Putamen (tissue), 1 donor: ENCODE measurements at places on chromosomes 1 and 21.
A peak's percentile ranks its signal among the peaks of the same experiment; 100 is the strongest.

DNA sequence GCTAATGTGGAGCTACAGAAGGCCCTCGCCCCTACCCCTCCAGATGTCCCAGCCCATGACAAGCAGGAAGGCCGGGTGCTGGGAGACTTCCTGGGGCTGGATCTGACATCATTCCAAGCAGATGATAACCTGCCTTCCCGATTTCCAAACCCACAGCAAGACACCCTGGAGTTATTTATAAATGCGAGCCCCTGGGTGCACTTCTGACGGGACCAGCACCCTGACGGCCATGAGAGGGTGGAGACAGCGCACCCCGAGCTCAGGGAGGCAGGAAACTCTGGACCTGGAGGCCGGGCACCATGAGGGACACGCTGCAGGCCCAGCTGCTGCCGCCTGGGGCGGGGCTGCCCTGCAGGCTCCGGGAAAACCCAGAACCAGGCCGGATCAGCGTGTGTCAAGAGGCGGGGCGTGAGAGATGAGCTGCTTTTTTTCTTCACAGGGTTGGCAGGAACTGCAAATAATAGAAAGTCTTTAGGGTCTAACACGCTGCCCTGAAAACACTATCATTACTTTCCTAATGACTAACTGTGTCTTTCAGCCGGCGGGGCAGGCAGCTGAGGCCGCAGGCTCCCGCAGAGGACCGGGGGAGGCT lies 2.5 kb upstream of the PCBP3 start:
- DNase-seq: no peak

DNA sequence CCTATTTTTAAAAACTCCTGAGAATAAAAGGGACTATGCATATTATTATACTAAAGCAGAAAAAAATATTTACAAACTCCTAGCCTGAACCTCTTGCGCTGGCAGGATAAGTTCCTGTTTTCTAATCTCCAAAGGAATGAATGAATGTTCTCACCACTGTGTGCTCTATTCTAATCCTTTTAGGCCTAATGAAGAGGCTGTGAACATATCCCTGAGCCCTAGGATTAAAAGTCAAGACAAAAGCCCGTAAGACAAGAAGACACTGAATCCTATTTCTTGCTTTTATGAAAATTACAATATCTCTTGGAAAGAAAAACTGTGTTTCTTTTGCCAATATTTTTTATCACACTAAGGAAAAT lies 317.5 kb downstream of the HHAT start:
- DNase-seq: no peak

- DNase-seq: no peak
These were observed 4.2 kb downstream of the AKT3 start for GRCh38 chr1:243845888-243846287.

- DNase-seq: no peak
These were observed 5.1 kb upstream of the HES4 start for GRCh38 chr1:1004780-1005697.

DNA sequence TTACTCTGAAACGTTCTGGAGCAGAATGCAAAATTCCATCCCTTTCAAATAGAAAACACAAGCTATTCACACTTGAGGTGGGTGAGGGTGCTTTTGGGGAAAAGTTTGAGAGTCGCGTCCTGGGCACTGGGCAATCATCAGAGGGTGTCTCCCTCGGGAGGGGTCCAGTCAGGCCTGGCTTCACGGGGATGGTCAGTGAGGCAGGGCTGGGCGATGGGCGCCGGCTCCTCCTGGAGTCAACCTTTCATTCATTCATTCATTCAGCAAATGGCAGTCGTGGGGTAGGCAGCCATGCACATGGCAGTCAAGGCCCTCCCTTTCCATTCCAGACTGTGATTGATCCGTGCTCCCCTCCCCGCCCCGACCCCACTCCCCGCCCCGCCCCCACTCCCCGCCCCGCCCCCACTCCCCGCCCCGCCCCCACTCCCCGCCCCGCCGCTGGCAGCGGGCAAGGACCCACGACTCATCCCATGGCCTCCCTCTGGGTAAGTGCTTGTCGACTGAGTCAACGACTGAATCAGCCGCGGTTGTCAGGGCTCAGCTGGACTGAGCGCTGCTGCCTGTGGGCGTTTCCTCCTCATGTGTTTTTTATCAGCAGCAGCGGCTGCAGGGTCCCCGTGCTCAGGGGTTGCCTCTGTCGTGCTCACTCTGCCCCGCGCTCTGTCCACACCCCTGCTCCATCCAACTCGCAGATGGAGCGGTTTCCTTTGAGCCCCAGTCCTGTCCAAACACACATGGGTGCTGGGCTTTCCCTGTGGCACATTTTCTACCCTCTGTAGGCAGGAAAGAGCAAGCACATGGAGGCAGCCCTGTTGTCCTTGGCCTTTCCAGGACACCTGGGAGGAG lies 12.5 kb upstream of the SPSB1 start:
- DNase-seq: no peak

DNA sequence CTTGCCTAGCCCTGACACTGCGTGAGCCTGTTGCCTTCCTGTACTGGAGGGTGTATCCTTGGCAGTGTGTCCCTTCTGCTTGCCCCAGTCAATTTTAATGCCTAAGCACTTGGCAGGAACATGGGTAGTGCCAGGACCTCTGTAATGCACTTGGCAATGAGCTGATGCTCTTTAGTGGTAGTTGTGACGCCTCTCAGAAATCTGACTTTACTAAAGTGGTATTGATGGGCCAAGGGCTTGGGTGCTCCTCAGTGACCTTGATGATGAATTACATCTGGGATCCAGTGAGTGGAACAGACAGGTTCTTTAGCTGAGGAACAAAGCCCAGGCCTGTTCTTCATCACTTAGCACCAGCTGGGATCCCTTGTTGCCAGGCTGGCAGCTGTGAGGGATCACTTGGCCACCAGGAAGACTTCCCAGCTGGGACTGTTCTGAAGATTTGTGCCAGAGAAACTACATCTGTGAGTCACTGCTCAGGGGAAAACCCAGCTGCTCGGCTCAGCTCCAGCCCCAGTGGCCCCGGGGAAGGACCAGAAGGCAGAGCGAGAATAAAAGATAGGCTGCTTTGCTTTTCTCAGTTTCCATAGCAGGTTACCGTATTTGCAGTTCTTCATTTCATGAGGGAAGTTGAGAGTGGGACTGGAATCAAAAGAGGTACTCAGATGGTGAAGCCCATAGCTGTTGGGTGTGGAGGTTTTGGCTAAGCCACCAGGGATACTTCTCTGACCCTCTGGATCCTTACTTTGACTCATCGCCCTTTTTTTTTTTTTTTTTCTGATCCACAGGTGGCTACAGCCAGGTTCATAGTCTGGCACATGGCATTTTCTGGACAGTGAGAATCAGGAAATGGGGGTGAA lies 28.5 kb upstream of the KCNA2 start:
- DNase-seq: peak; percentile 39

DNA sequence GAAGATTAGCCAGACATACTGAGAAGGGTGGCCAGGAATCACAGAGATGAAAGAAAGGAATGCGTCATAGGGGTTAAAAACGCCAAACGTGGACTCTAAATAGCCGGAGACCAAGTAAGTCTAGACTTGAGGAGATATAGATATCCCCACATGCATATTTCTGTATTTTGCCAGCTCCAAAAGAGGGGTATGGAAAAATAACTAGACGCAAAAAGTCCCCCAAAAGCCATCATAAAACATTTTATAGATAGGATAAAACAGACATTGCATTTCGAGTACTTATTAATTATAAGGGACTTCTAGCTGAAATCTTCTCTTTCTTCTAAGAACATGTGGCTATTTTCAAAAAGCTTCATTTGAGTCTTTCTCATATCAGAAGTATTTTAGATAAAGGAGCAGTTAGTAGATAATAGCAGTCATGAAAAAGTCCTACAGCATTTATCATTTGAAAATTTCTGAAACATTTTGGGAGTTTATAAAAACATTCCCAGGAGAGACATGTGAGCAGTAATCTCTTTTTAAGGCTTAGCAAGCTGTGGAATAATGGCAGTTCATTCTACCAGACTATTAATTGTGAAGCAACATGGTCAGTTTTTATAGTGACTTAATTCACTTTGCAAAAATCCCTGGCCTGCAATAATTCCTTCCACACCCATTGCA lies 6.1 kb downstream of the KIF26B start:
- DNase-seq: no peak

- no peak for DNase-seq
These were observed 4.8 kb downstream of the TP73 start for GRCh38 chr1:3657096-3657475.

GRCh38 chr1:3821447-3821846 lies 25.1 kb upstream of the LRRC47 start:
- no peak for DNase-seq

DNA sequence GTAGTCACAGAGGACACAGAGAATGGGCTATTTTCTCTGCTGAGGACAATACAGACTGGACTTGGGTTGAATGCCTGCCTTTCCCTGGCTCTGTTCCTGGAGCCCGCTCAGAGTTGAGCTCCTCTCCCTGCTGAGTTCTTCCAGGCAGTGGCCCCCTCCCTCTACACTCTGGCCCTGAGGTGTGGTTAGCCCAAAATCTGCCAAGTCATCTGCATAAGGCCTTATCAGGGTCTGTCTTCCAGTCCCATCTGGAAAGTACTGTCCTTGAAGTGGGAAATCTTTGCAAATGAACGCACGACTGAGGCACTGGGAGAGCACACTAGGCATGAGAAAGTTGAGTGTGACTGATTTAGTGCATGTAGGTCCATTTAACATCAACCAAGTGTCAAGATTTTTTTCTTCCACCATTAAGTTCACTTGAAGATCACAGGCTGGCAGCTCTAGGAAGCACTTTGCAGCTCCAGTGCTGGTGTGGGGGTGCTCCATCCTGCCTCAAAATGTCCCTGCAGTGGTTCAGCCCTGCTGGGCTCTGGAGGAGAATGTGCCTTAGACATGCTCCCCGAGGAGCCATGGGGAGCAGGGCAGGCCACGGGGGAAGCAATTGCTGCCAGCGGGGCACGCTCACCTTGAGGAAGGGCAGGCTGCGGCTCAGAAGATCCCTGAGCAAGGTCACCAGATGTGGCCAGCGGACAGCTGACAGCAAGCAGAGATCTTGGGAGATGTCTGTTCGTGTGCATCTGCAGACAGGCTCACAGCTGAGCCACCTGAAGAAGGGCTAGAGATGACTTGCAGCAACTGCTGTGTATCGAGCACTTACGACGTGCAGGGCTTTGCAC lies 41.5 kb downstream of the IER5 start:
- no peak for DNase-seq

DNA sequence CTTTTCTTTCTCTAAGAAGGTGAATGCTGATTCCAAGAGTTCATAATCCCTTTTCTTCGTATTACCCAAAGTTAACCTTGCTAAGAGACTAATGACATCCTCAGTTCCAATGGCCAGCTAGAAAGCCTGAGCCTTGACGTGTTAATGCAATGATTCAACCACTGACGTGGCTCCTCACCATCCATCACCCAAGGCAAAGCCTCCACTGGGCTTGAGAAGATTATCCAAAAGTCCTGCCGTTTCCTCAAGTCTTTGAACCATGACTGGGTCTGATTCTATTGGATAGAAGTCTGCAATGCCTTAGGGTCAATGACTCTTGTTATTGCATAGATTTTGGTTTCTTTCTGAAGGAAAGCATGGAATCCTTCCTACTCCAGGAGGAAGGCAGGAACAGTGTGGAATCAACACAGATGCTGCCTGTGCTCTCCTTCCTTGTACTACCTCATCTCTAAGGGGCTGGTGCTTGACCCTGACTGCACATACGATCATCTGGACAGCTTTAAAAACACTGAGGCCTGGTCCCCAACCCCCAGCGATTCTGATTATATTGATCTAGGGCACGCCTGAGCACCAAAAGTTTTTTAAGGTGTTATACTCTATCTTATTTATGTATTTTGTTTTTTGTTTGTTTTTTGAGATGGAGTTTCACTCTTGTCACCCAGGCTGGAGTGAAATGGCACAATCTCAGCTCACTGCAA lies 69.3 kb upstream of the ANGPTL1 start:
- DNase-seq: no peak

DNA sequence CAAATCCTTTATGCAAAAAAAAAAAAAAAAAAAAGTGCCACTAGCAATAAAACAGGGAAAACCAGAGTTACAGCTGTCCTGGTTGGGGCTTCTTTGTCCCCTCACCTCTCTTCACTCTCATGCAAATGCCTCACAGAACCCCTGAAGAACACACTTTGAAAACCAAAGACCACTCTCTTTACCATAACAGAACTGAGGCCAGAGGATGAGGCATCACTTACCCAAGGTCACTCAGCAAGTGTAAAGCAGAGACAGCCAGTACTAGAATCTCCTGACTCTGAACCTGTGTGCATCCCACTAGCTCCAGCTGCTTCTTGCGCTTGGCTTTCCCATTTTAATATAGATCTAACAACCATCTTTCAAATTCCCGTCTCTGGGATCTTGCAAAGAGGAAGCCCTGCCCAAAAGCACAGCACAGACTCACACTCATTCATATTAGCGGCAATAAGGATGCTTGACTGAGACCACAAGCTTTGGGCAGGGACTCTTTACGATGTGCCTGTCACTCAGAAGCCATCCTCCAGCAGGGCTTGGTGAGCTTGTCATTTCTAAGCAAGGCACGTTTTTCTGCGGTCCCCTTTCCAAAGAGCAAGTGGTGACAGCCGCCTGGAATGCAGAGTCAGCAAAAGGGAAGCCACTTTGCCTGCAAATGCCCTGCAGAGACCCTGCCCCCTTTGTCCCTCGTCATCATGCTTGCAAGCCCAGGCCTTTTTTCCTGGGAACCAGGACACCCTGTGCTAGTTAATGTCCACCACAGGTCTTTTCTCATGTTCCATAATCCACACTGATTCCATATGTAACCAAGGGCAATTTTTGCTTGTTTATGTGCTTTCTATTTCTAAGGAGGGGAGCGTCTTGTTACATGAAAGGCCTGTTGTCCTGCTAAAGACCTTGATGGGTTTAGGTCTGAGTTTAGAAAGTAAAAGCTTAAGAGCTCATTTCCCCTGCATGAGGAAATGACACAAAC lies 76.5 kb upstream of the NFIA start:
- DNase-seq: no peak

GRCh38 chr1:177119311-177119710 lies 45.2 kb downstream of the ASTN1 start:
- no peak for DNase-seq

- no peak for DNase-seq
These were observed 2.3 kb downstream of the DHX9 start for GRCh38 chr1:182841368-182841988.

DNA sequence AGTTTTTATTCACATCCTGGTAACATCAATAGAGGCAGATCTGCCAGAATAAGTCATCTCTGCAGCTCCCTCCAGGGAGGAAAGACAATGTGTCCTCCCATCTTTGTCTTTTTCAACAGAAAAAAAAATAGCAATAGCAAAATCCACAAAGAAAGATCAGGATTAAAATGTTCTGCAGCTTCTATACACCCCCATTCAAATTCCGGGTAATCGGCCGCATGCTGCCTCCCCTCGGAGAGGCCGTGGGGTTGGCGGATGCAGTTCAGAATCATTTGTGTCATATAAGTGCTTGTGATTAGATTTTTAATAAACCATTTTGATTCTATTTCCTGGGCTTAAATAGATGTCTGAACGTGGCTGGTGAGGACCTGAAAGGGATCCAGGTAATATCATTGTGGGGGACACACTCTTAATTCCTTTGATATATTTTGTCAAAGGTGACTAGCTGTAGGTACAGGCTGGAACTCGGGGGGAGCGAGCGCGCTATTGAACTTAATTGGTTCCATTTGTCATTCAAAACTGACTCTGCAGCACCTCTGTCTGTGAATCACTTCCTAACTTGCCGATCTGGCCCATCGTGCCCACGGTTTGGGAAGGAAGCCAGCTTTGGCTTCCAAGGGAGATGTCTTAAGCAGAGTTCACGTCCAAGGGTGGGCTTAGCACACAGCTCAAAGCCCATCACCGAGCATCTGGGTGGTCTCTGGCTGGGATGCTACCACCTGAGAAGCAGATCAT lies 85.6 kb upstream of the ARHGEF16 start:
- DNase-seq: peak; percentile 58

GRCh38 chr1:117821774-117822482 lies 107.5 kb downstream of the GDAP2 start:
- no peak for DNase-seq
